ENCODE measurements at places on chromosomes 1 and 21.
A peak's percentile ranks its signal among the peaks of the same experiment; 100 is the strongest.

DNA sequence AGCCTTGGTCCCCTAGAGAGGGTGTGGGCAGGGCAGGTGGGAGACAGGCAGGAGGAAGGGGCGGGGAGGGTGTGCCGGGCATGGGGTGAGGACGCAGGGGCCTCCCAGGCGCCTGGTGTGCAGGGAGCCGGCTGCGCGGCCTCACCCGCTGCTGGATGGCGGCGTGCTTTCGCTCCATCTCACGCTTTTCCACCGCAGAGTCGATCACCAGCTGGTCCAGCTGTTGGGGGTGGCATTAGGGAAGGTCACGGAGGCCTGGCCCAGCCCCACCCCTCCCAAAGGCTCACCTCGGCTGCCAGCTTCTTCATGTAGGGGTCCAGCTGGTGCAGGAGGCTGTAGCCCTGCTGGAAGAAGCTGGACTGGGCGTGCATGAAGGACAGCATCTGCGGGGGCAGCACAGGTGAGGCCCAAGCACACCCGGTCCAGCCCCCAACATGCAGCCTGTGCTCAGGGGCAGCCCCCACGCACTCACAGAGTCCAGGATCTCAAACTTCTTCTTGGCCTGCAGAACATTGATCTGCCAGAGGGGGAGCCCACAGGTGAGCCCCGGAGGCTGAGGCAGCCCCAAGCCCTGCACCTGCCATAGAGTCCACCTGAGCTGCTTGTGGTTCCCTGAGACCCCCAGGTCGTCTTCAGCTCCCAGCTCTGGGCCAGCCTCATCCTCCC, 7.9 kb downstream of the ACAP3 start:
- DNase-seq = no peak

DNA sequence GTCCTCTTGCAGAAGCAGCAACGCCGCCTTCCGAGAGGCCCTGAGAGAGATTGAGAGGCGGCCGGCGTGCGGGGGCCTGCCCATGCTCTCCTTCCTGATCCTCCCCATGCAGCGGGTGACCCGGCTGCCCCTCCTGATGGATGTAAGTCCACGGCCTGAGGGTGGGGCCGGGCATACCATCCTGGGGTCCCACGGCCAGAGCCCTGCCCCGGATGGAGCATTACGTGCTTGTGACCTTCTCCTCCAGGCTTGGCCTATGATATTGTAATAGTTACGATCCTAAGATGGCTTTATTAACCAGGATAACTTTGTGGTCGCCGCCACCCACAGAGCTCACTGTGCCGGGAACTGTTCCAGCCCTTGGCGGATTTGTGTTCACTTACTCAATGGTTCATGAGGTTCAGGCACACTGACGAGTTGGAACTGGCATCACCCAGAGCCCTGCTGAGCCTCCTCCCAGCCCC, 18.9 kb downstream of the ARHGEF16 start:
- DNase-seq = no peak

- peak; percentile 31 for DNase-seq
Measured at GRCh38 chr1:16351456-16351993, 755 bp downstream of the FBXO42 start.

- DNase-seq = no peak
Measured at GRCh38 chr1:15332952-15333715, 76.6 kb upstream of the EFHD2 start.

DNA sequence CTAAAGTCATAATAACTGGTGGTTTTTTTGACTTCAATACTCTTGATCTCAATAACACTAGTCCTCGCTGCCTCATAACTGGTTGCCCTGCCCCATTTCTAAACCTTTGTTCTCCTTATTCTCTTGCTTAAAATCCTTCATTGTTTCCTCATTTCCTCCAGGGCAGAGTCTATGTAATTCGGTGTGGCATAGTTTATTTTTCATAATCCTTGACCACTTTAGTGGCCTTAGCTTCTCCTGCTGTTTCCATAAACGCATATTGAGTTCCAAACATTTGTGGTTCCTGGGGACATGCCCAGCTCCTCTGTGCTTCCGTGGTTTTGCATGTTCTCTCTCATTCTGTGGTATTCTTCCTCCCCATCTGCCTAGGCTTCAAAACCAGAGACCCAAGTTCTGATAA, 19.0 kb upstream of the TLCD4 start:
- DNase-seq = no peak

GRCh38 chr21:43938751-43939442, 73.2 kb upstream of the TRAPPC10 start:
- DNase-seq = no peak

- DNase-seq = no peak
Measured at GRCh38 chr1:206803221-206803730, 31.0 kb upstream of the IL10 start.

DNA sequence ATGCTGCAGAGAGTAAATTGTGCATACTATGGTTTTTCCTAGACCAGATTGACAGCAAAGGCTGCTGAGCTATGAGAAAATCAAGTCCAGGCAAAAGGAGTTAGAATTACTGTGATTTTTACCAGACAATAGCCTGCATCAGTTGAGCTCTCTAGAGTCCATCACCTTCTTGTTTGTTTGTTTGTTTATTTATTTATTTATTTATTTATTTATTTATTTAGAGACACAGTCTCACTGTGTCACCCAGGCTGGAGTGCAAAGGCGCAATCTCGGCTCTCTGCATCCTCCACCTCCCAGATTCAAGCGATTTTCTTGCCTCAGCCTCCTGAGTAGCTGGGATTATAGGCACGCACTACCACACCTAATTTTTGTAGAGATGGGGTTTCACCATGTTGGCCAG, 24.2 kb upstream of the ABCB10 start:
- no peak for DNase-seq

DNA sequence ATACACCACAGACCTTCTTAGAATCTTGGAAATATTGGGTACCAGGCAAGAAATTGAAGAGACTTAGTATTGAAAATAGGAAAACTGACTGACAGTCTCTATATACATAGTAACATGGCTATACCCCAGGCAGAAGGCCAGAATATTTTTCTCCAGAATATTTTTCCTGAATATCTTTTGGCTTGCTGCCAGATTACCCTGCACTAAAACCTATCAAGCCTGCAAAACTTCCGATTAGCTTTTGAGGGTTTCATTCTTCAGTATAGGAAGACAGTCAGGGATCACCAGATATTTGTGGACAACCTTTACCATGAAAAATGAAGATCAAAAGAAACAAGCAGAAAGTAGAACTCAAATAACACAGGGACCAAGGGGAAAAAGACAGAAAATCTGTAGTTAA, 187.9 kb downstream of the LRRC7 start:
- no peak for DNase-seq

GRCh38 chr1:168861421-168862004, 132.5 kb upstream of the DPT start:
- no peak for DNase-seq

GRCh38 chr1:35449334-35450008, 107.7 kb downstream of the KIAA0319L start:
- no peak for DNase-seq

GRCh38 chr1:115976921-115977498, 697 bp downstream of the SLC22A15 start:
- DNase-seq = peak; percentile 28

GRCh38 chr1:221435504-221435904, 306.4 kb downstream of the DUSP10 start:
- peak; percentile 22 for DNase-seq

GRCh38 chr1:7290971-7291970, 479.8 kb upstream of the VAMP3 start:
- DNase-seq = peak; percentile 37

DNA sequence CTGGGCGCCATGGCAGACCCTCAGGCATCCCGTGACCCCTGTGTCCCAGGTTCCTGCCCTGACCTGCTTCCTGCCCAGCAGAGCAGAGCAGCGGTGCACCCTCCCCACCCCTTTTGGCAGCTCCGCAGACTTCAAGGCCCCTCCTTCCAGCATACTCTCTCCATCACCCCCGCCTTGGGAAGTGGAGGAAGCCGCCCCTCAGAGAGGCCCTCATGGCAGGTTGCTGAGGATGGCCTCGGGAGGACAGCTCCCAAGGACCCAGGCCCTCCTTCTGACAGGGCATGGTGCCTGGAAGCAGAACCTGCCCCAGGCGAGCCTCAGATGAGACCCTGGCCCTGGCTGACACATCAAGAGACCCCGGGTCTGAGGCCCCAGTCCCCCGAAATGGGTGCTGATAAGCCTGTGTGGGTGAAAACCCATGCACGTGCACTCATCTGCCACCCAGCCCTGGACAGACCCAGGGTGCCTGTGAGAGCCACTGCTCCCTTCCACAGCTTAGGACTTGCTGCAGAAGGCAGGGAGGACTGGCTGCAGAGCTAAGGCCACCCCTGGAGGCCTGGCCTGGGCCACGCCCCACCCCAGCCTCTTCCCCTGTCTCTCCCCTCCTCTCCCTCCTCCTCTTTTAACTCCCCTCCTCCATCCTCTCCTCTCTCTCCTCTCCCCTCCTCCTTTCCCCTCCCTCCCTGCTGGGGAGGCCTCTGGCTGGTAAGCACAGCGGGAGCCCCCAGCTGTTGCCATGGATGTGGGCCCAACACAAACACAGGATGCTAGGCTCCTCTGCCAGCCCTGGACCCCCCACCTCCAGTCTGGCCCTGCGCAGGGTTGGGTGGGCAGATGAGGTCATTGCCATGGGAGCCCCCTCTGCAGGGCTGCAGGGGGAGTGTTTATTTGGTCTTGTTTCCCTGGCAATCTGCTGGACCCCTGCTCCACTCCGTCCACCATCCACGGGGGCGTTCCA, 33.7 kb downstream of the WNT9A start:
- DNase-seq = peak; percentile 51

DNA sequence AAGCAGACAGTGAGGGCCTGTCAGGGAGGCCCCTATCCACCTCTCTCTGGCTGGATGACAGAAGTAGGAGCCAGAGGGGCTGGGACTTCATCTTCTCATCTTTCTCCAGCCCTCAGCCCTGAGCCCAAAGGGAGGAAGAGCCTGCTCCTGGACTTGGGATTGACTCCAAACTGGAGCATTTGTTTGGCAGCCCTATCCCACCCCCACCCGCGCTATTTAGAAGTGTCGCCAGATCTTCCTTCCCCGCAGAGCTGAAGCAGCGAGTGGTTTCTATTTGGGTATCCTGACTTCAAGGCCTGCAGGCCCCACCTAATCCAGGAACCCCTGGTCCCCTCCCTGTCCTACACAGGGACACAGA, 9.6 kb downstream of the NES start:
- DNase-seq = no peak

- no peak for DNase-seq
Measured at GRCh38 chr1:7288992-7289391, 482.1 kb upstream of the VAMP3 start.

- no peak for DNase-seq
Measured at GRCh38 chr1:8625491-8625890, 191.9 kb downstream of the RERE start.

DNA sequence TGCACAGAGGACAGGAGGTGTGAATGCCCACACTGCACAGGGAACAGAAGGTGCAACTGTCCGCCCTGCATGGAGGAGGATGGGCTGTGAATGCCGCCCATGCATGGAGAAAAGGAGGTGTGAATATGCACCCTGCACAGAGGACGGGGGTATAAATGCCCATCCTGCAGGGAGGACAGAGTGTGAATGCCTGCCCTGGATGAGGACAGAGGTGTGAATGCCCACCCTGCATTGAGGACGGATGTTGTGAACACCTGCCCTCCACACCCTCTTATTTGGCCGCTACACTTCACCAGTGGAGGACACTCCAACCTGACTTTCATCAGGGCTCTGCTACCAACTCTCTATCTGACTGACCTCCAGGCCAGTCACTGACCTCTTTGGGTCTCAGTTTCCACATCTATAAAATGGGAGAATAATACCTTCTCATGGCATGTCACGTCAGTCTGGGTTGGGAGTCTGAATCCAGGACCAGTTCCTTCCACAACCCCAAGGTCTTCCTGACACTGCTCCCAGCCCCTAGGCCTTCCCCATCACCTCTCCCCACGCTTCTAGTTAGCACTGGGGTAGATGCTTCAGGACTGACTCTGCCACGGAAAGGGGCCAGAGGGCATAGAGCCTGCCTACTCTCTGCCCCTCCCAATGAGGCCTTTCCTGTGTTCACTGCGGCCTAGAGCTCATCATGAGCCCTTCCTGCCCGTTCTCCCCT, 28.4 kb downstream of the ZBTB17 start:
- DNase-seq = no peak

DNA sequence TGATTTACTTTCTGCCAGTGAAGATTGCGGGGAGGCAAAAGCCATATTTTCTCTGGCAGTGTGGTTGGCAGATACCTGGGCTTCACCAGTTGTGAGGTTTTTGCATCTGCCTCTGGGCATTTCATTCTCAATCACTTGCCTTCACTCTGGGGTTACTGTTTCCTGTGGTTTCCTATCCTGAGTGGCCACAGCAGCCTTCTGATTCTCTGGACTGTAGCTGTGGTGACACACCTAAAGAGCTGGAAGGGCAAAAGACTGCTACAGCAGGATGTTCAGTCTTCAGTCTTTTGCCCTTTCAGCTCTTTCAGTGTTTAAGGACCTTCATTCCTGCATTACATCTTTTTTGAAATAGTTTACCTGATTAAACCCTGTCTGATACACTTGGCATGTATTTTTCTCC, 50.5 kb upstream of the GPR52 start:
- no peak for DNase-seq

- no peak for DNase-seq
Measured at GRCh38 chr1:219304227-219305226, 130.8 kb downstream of the LYPLAL1 start.

All from spinal cord (tissue), 10 donors.